Kidney capillary endothelial cell (primary cell): ENCODE measurements at places on chromosomes 3 and 15.

DNA sequence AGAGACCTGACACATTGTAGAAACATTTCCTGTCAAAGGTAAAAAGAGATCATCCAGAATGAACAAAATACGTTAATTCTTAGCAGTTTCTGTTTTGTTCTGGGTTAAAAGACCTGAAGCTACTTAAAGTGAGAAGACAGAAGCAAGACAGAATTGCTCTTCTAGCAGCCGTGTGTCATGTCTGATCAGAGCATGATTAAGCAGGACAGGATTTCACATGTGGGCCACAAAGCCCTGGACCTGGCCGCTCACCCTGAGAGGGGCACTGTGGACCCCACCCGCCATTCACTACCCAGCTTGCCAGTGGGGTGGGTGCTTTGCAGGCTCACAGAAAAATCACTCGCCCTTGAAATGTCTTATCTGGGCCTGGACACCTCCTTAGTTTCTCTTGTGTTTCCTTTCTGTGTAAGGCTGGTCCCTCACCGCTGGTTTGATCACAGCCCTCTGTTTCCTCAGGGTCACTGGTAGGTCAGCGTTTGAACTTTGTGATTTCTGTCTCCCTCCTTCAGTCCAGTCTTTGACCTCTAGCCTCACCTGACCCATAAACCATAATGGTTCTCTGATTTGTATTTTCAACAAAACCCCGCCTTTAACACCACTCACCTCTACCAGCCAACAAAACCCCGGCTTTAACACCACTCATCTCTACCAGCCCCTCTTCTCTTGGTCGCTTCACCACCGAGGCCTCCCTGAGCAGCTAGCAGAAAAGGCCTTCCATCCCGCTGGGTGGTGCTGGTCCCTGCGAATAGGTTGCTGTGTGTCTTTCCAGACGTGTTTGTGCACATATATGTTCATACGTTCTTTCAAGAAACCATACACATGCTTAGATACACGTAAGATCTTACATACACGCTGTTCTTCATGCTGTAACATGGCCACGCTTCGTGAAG, 185.0 kb downstream of the OR4M2 start:
- no peak for DNase-seq

- no peak for DNase-seq
These were observed 14.9 kb upstream of the SLC27A2 start for GRCh38 chr15:50167110-50167509.

DNA sequence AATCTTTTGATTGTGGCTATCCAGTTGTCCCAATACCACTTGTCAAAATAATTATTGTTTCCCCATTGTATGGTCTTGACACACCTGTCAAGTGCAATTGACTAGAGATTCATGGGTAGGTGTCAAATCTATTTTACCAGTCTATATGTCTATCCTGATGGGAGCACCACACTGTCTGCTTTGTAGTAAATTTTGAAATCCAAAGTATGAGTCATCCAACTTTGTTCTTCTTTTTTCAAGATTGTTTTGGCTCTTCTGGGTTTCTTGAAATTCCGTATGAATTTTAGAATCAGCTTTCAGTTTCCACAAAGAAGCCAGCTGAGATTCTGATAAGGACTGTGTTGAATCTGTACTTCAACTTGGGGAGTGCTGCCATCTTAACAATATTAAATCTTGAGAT, 71.9 kb downstream of the CSNK1G1 start:
- DNase-seq = no peak

DNA sequence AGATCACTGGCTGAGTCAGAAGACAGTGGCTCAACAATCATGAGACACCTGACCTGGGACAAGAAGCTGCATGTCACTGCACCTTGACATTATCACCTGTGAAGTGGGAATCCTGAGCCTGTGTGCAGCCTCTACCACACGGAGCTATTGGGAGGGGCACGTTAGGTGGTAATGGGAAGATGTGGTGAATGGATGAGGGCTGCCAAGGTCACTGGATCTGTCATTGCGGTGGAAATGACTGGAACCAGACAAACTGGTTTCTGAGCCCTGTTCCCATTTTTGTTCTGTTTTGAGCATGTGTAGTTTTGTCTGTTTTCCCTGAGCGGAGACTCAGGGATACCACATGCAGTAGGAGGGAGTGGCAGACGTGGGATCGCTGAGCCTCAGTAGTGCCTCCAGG, 235.5 kb downstream of the OPA1 start:
- DNase-seq = no peak

GRCh38 chr3:159643406-159643805, 345.2 kb upstream of the IL12A start:
- DNase-seq = no peak

DNA sequence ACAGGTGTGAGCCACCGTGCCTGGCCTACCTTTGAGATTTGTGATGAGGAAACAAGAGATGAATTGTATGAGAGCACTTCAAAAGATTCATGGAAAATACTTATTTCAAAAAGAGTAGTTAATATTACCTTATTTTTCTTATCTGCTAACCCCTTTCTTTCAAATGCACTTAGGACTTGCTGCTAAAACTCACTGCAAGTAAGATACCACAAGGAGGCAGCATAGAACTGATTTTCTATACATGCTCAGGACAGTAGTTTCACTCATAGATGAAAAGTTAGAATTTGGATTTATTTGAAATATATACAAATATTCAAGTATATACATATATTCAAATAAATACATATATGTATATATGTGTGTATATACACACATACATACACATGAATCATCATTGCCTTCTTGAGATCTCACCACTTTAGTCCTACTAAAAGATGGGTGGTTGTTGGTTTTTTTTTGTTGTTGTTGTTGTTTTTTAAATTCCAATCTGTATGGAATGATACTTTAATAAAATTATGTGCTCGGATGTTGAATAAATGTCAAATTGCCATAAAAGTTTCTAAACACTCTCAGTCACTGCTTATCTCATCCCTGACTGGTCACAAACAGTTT, 2.4 kb downstream of the CCNDBP1 start:
- DNase-seq = peak; percentile 68

- no peak for DNase-seq
These were observed 25.9 kb downstream of the FOXL2NB start for GRCh38 chr3:138972941-138973340.

DNA sequence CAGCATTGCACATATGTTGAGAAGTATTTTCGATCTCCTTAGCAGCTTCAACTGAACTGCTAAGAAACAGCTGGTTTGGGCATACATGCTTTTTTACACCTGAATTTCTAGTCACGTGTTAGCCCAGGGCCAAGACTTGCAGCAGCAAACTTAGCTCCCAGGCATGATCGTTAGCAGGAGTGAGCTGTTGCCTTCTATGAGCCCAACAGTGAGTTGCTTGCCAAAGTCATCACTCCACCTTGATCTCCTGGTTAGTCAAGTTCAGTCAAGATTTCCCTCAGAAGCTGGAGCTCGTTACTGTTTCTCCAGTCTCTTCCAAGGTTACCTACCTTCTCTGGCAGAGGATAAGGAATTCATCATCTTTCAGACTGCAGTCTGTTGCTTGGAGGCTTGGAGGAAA, 100.4 kb upstream of the SEMA6D start:
- DNase-seq = no peak

DNA sequence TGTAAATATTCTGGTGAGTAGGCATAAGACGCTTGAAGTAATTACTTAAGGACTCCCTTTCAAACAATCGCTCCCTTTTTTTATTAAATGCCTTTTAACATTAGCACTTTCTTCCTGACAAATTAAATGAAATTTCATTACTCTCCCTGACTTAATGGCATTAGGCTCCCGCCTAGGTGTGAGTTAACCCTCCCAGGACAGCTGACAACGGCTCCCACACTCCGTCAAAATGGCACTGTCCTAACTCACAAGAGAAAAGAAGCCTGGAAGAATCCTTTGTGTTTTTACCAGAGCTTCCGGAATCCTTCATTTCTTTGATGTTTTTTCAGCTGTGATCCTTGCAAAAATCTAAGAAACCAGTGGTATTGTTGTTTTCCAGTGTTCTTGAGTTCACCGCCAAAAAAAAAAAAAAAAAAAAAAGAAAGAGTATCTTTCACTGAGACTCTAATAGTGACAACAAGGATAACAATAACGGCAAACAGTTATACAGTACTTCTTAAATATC, 861.0 kb upstream of the NR2F2 start:
- no peak for DNase-seq

DNA sequence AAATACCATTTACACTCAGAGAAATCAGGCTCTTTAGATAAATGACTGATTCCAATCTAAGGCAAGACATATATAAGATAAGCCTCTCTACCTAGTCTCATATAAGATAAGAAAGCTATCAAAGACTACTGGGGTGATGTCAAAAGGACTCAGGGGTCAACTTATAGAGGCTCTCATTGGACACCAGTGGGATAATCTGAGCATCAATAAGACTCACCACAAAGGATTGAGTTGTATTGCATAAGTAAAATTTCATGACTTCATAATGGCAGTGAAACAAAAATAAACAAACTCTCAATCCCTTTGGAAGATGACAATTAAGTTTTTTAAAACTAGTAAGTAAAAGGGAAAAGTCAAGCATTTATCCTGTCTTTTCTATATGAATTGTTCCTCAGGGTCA, 317.8 kb downstream of the SHQ1 start:
- DNase-seq = no peak

GRCh38 chr3:46585799-46586693, 19.9 kb upstream of the LRRC2 start:
- no peak for DNase-seq

DNA sequence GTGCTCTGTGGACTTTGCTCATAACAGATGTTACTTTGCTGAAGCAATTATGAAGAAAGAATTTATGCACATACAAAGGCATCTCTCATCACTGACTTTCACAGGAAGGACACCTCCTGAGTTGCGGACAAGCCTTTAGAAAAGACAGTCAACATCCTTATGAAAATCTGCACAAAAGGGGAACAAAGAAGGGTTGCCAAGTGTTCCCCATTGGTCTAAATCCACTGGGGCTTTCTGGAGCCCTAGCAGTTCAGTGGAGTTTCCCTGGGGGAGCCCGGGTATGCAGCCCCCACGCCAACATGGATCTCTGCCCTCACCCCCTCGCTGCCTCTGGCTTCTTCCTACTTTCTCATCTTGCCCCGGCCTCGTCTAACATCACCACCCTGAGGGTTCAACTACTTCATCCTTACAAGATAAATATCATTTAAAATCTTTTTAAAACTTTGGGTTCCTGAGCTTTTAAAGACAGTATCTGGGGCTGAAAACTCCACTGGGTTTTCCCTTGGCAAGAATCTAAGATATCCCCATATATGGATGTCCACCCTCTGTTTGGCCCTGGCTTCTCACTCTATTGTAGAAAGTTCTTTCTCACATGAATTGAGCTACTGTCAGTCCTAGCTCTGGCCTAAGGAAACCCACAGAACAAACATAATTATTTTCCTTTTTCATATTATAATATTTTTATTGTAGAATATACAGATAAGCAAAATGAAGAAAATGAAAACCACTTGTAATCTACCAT, 207.9 kb upstream of the RGMA start:
- no peak for DNase-seq

GRCh38 chr15:80709542-80709941, 14.4 kb downstream of the ABHD17C start:
- no peak for DNase-seq

DNA sequence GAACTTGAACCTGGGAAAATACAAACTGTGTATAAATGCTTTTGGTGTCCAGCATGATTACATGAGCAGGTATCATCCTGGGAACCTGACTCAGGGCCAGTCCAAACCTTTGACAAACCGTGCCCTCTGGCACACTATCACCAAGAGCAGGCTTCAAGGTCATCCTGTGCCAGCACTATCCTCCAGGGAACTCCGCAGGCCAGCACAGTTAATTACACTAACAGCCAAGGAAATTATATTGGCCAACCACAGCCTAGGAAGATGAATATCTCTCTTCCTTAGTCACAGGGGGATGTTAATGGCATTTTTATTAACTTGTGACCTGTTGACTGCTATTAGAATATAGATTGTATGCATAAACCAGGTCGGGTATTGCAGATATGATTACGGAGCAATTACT, 262.0 kb downstream of the TUSC7 start:
- no peak for DNase-seq

GRCh38 chr15:45993508-45993907, 358.7 kb downstream of the SQOR start:
- DNase-seq = no peak

- no peak for DNase-seq
These were observed 120.2 kb downstream of the LRRC28 start for GRCh38 chr15:99371180-99372103.

DNA sequence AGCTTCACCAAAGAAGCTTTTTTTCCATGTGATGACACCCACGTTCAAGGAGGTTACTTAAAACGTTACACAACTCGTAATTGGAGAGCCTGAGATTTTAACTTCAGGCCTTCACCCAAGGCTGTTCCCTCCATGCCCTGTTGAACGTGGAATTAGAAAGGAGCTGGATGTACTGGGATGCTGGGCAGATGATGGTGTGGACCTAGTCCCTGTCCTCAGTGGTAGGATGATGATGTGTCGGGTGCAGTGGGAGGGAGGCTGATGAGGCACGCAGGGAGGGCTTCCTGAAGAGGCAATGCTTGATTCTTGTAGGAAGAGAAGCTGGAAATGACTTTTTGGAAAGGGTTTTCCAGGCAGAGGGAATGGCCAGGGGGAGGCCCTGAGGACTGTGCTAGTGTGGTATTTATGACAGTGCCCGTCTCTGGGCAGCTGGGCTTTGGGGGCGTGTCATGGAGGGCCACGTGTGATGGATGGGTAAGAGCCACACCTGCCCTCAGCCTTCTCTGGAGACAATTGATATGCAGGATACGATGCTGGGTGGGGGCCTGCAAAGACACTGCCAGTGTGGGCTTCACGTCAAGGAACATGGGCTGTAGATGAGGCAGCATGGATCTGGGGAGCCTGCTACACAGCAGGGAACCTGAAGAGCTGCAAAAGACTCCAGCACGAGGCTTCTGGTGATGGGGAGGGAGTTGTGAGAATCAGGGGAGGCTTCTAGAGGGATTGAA, 15.3 kb downstream of the SYNM start:
- DNase-seq = no peak

DNA sequence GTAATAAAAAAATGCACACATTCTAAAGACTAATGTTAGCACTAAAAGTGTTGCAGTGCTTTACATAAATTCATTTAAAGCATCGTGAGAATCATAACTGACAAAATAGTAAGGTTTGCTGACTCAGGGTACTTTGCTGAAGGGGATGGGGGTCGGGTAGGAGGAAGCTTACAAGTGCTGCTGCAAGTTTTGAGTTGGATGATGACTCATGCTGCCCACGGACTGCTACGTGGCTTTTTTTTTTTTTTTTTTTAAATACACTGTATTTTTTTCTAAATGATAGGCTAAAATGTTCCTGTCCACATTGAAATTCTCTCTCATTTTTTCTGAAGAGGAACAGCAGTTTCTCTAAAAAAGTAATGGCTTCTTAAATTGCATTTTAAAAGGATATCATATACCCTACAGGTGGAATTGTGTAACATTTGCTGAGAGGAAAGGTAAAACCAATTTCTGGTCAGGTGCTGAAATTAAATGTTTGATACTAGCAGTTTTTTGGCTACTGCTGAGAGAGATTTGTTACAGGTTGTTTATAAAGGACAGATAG, 2.2 kb downstream of the MAPK6 start:
- DNase-seq = peak; percentile 86

- no peak for DNase-seq
These were observed 3.5 kb upstream of the FYTTD1 start for GRCh38 chr3:197746209-197746608.

GRCh38 chr3:38458796-38459498, 5.3 kb downstream of the ACVR2B start:
- no peak for DNase-seq

GRCh38 chr15:68909601-68910100, 20.7 kb upstream of the SPESP1 start:
- no peak for DNase-seq
